Tongue (tissue), 3 donors: ENCODE measurements at places on chromosomes 13 and 19. TPM values are rescaled to one million over a fixed set of nuclear protein-coding genes. Genes with fewer than 3 reads are reported as not detected.

DNA sequence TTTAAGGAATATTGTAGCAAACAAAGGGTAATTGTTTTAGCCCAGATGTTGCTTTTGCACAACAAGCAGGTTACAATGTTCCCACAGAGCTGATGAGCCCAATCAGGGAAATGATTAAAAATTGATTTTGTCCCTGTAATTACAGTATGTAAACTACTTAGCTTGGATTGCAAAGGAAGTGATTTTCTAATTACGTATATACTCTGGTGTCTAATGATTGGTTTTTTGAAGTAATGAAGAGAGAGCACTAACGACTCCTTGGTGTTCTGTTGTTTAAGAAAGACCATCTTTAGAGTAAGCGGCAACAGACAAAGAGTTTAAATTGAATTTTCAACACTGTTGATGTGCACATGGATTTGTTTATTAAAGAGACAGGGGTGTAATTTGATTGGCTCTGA, 95.3 kb upstream of the ZNF536 start:
- DNase-seq, result no peak

GRCh38 chr19:48053856-48054255, 10.0 kb upstream of the CABP5 start:
- no peak for DNase-seq

- DNase-seq, result no peak
Observed at GRCh38 chr13:100636441-100636840, 38.2 kb downstream of the TMTC4 start.

- no peak for DNase-seq
Observed at GRCh38 chr19:51079481-51080110, 3.1 kb downstream of the KLK14 start.

The CLC gene
- not detected for total RNA-seq

The EXOC3L2 gene
- total RNA-seq, result 4.0 TPM

- peak; percentile 68 for DNase-seq
Observed at GRCh38 chr19:35868172-35868822, at the start of gene APLP1. Gene APLP1, plus strand, starts transcription at chr19:35868574. Its CDS starts 63 bp downstream, at chr19:35868637.
